CD14-positive monocyte (primary cell): ENCODE measurements at places on chromosomes 7 and 10. TPM values are rescaled to one million over a fixed set of nuclear protein-coding genes. Genes with fewer than 3 reads are reported as not detected.

The HGF gene
- 18.3 and 24.0 TPM in 2 replicates for polyA plus RNA-seq

The ZP3 gene
- 10.4 TPM for polyA plus RNA-seq

The OPALIN gene
- polyA plus RNA-seq = not detected in 2 replicates

The GNAI1 gene
- 0.20 and 0.72 TPM in 2 replicates for polyA plus RNA-seq

The LRRC17 gene
- not detected for polyA plus RNA-seq

The CDHR1 gene
- polyA plus RNA-seq = not detected in 2 replicates

The SLC26A5 gene
- not detected in 2 replicates for polyA plus RNA-seq

The RBM28 gene
- polyA plus RNA-seq = 4.9 TPM

The CALN1 gene
- polyA plus RNA-seq = under 0.01 TPM in 1 of 2 replicates, not detected in the other

The OPN1SW gene
- polyA plus RNA-seq = not detected in 2 replicates

The PTF1A gene
- polyA plus RNA-seq = not detected

The DRGX gene
- polyA plus RNA-seq = not detected in 2 replicates

The PTPRN2 gene
- 0.97 TPM for polyA plus RNA-seq

DNA sequence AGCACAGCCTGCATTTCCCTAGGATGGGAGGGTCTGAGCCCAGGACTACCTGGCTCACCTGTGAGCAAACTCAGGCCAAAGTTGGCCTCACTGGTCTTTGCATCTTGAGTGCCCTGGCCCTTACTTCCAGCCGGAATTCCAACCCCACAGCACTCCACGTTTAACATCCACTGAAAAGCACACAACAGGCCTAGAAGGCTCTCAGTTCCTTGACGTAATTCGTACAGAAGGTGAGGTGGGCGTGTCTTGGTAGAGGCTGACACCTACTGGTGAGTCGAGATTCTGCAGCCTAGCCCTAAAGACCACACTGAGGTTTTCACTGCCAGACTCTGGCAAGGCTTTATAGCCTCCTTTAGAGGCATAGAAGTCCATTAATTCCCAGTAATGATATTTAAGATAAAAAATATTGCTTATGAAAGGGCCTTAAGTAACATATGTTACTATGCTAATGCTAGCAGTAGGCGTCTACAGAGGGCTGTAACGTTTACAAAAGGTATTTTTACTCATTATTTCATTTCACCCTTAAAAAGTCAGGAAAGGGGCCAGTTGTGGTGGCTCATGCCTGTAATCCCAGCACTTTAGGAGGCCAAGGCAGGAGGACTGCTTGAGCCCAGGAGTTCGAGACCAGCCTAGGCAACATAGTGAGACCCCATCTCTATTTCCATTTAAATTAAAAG is 95.8 kb downstream of the HIP1 start:
- DNase-seq = peak; percentile 86

DNA sequence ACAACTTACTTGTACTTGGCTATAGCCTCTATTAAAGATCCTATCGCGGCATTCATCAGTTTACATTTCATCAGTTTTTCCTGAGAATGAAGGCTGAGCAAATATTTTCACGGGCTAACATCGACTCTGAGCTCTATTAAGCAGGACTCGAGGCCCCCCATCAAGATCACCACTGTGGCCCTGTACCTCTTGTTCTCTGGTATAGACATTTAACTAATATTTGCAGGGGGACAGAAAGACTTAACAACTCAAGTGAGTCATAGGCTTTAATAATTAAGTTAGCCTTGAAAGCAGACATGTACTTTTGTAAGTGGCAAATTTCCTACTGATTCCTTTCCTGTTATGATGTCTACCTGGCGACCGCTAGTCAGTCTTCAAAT is 45.4 kb downstream of the DOCK4 start:
- no peak for DNase-seq

GRCh38 chr10:93680412-93681047 is 21.9 kb downstream of the FRA10AC1 start:
- DNase-seq = peak; percentile 44

DNA sequence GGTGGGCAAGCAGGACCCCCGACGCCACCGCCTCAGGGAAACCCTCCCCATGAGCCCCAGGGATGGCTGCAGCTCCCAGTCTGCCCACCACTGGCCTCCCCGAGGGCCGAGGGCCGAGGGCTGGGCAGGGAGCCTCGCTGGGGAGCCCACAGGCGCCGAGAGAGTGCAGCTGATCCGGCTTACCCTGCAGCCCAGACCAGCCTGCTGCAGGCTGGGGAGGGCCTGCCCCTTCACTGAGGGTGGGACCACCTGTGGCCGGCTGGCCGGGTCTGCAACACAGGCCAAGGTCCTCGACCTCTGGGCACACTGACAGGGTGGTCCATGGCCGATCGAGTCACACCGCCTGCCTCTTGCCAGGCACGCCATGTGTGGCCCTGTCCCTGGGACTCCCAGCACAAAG is 27.3 kb upstream of the ADGRA1 start:
- DNase-seq = no peak

GRCh38 chr7:32250471-32251260 is 180.5 kb upstream of the PDE1C start:
- DNase-seq = no peak

DNA sequence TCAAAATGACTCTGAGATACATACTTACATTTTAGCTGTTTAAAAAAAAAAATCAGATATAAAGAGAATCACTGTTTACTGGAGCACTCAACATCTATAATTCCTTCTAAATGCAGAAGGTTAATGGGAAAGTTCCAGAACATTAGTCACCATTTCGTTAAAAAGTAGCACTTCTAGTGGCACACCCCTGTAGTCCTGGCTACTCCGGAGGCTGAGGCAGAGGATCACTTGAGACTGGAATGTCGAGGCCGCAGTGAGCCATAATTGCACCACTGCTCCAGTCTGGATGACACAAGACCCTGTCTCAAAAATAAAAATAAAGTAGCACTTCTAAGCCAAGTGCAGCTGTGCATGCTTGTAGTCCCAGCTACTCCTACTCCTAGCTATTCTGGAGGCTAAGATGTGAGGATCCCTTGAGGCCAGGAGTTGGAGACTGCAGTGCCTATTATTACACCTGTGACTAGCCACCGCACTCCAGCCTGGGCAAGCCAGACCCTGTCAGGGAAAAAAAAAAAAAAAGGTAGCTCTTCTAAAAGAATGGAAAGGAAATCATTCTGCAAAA is 2.2 kb downstream of the FGFBP3 start:
- DNase-seq = no peak

DNA sequence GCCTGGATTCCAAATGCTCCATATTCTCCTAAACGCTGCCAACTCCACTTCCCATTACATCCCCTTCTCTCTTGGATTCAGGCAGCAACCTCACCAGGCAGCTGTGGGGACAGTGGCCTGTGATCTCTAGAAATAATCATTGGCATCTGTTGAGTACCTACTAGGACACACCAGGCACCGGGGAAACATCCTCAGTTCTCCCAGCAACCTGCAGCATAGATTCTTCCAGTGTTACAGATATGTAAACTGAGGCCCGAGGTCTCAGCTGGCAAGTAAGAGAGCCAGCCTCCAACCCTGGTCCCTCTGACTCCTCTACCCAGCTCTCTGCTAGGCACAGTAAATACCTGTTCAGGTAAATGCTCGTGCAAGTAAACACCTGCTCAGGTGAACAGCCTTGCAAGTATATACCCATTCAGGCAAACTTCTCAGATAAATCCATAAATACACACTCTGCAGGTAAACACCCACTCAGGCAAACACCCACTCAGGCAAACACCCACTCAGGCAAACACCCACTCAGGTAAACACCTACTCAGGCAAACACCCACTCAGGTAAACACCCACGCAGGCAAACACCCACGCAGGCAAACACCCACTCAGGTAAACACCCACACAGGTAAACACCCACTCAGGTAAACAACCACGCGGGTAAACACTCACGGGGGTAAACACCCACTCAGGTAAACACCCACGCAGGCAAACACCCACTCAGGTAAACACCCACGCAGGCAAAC is 18.7 kb downstream of the ASB13 start:
- DNase-seq = no peak

DNA sequence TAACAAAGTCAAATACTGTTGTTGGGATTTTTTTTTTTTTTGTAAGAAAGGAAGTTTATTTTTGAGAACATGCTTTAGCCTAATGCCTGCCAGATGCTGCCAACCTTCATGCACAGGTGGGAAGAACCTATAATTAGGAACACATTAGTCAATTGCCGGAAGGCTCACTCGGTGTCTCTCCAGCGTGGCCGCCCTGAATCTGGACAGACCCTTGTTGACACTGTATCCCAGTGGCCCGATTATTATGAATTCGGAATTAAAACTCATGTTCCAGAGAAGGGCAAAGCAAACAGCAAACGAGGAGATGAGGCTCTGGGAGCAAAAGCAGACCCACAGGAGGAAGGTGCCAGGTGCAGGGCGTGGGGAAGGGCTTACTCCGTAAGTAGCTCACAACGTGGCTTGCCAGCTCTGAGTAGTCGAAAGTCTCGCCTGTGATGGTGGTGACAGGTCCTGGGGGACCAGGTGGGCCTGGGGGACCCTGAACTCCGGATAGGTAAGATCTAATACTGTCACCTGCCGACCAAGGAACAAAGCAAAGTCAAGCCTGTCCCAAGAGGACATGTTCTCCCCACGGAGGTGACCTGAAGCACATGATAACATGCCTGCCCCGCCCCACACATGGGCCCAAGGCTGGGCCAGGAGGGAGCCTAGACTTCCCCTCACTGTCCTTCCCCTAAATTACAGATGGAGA is 48.3 kb downstream of the COL17A1 start:
- no peak for DNase-seq

- no peak for DNase-seq
These were observed 462.8 kb upstream of the ZWINT start for GRCh38 chr10:56823849-56824248.

DNA sequence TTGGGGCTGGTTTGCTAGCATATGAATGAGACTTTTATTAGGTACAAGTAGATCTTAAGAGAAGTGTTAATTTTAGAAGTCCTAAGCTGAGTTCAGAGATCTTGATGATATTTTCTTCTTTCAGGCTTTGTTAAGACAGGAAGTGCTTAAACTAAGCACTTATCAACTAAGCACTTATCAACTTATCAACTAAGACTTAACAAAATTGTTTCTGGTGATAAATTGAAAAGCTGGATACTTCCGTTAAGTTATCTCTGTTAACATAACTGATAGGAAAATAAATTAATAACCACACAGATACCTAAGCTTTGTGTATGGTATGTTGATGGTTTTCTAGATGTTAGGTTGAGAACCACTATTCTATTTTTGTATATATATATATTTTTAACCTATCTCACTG is 113.7 kb downstream of the PHTF2 start:
- no peak for DNase-seq

DNA sequence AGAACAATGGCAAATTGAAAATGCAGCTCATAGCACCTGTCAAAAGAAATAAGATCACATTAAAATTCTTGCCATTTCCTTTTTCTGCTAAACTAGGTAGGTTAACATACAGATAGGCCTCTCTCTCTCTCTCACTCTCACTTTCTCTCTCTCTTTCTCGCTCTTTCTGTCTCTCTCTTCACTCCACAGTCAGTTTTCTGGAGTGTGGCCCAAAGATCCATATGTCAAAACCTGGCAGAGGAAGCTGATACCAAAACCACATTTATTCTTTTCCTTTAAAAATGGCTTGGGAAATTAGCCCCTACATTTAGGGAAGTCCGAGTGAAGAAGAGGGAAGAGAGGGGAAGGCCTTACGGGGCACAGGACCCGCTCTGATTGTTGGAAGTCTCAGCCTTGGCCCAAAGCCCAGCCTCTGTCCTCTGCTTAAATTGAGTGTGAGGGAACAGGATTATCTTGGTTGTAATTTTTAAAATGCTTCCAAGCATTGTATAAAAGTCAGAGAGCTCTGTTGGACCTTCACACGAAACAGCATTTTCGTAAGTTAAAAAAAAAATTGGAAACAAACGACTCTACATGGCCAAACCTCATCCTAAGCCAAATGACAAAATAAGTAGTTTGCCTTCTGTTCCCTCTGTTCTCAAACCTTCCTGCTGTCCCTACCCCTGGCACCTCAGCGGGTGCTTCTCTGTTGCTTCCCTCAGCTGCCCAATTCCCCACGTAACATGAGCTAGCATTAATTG is 83.2 kb downstream of the FRMD4A start:
- no peak for DNase-seq

- peak; percentile 35 for DNase-seq
These were observed 1.2 kb upstream of the PFKFB3 start for GRCh38 chr10:6201516-6201975.

- DNase-seq = no peak
These were observed 19.0 kb downstream of the MTPN start for GRCh38 chr7:135958173-135958572.

- DNase-seq = no peak
These were observed 182.9 kb downstream of the XPNPEP1 start for GRCh38 chr10:109740436-109740835.

DNA sequence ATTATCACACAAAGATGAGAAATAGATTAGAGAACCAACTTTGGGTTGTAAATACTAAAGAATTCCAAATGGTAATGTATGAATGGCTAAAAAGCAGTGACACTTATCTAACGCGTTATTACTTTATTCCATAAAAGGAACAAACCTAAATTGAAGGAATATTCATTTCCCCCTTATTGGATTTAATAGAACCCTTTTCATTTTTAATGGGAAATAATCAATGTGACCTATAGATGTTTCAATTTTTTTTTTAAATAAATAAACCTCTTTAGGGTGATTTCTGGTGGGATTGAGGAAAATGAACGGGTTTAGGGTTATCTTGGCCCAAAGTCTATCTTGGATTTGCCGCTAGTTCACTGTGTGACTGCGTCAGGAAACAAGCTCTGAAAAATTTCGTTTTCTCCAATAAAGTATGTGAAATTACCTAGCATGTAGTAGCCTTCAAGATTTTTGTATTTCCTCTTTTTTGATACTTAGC is 1.9 kb upstream of the ACBD5 start:
- no peak for DNase-seq

- no peak for DNase-seq
These were observed 249.4 kb downstream of the TCF7L2 start for GRCh38 chr10:113199459-113199858.

DNA sequence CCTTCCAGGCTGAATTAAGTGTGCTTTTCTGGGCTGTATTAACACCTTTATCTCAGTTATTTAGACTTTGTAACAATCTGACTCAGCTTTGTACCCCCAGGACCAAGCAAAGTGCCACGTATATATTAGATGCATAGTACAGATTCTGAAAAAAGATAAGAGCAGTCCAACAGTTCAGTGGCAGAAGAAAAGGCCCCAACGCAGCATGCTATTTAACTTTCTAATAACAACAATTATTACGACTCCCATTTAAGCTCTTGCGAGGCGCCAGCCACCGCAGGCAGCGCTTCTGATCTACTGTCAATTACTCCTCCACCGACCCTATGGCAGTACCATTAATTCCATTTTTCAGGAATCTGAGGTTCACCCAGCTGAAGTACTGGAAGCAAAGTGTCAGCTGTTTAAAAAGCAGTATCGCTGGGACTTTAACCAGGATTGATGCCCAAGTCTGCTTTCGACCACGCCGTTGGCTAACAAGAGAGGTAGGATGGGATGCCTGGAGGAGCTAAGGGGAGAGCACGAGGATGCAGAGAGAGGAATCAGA is 638 bp downstream of the LIPA start:
- no peak for DNase-seq

DNA sequence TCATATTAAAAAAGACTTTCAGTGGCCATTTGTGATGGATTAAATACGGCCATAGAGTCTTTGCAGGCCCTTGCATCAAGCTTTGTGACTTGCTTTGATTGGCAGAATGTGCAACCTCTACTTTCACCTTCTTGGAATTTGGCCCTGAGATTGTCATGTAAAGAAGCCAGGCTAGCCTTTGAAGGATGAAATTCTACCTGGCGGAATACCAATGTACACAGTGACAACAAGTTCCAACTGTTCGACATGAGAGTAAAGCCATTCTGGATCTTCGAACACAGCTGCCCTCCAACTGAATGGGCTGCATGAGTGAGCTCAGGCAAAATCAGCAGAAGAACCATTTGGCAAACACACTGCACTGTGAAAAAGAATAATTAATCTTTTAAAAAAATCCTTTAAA is 321.3 kb downstream of the PHF14 start:
- DNase-seq = no peak

- DNase-seq = peak; percentile 74
These were observed 107.8 kb upstream of the PPP1R3A start for GRCh38 chr7:114026486-114027089.
